Type B pancreatic cell (in vitro differentiated cells): ENCODE measurements at places on chromosomes 16 and 17. TPM values are rescaled to one million over a fixed set of nuclear protein-coding genes. Genes with fewer than 3 reads are reported as not detected.

- no peaks in the 10 kb centered on the region for H3K27me3 ChIP-seq
- peaks cover 6% of the 10 kb centered on the region for H3K4me1 ChIP-seq
- H3K4me3 ChIP-seq, result no peak overlapping the region
- H3K27ac ChIP-seq, result peak overlapping the region; percentile 31
These were observed 13.9 kb downstream of the RECQL5 start for GRCh38 chr17:75652934-75653549.

DNA sequence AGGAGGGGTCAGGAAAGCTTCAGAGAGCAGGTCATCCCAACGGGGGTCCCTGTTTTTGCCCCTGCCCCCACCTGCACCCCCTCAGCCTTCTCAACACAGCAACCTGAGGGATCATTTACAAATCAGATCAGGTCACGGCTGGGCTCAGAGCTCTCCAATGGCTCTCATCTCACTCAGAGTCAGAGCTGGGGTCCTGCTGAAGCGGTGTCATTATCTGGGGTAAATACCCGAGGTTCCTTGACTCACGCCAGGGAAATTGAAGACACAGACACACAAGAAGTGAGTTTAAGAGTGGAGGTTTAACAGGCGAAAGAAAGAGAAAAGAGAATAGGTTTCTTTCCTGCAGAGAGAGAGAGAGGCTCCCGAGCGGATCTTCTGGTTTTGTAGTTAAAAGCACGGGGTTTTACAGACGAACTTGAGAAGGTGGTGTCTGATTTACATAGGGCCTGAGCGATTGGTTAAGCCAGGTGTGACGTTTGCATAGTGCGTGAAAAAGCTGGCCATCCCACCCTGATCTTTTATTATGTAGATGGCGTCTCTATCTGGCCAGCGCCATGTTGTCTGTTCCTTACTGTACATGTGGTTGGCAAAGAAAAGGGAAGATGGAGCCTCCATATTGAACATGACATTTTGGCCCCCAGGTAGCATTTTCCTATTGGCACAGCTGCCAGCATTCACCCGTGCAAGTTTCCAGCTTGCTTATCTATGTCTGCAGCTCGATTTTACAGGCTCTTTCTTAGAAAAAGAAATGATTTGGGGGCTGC, 51.4 kb downstream of the WSB1 start:
- no peaks in the 10 kb centered on the region for H3K36me3 ChIP-seq
- no peaks in the 10 kb centered on the region for H3K27me3 ChIP-seq
- peak overlapping the region; percentile 95 for H3K27ac ChIP-seq
- peaks cover 23% of the 10 kb centered on the region for H3K4me1 ChIP-seq
- DNase-seq, result no peak

GRCh38 chr17:41987642-41988041, 21.0 kb downstream of the CNP start:
- no peaks in the 10 kb centered on the region for H3K27me3 ChIP-seq
- peaks cover 33% of the 10 kb centered on the region for H3K36me3 ChIP-seq
- no peak for DNase-seq
- no peak overlapping the region for H3K27ac ChIP-seq
- H3K4me3 ChIP-seq, result no peak overlapping the region

DNA sequence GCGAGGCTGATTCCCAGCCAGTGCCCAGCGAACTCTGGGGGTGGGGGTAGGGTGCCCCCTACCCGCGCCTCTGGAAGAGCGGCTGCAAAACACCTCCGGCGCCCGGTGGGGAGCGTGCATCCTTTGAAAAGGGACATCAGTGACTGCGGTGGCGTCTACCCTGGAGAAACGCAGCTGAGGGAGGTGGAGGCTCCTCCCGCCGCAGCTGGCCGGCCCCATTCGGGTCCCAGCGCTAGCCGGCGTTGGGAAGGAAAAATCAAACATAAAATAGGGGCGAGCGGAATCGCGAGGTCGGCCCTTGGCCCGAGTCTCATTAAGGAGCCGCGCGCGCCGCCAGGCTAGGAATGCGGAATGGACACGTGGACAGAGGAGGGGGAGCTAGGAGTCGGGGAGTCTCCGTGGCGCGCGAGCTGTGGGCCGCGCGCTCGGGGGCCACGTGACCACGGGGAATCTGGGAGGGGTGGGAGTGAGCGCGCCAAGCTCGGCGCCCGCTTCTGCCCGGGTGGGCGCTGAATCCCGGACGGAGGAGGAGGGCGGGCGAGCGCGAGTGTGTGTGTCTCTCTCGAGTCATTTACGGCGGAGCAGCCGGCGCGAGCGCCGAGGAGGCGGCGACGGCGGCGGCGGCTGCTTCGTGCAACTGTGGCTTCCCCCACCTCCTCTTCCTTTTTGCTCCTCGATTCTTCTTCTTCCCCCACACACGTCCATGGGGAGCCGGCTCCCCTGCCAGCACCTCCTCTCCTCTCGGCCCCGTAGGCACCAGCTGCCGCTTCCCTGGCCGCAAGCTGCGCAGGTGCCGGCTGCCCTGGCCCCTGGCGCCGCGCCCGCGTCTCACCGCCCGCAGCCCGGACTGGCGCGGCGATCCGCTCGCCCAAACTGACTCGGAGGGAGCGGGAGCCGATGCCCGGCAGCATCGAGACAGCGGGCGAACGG, at the start of gene TMEM132E:
TSS of gene TMEM132E (plus strand) at position 566 of the 930 bp plus-strand sequence. CDS start 1,495 bp downstream, outside the sequence.
- H3K4me1 ChIP-seq, result no peaks in the 10 kb centered on the region
- H3K36me3 ChIP-seq, result no peaks in the 10 kb centered on the region
- H3K4me3 ChIP-seq, result peak within 1 kb of the TSS; percentile 91
- H3K27me3 ChIP-seq, result peaks cover 87% of the 10 kb centered on the region
- DNase-seq, result no peak

- no peaks in the 10 kb centered on the region for H3K27me3 ChIP-seq
- DNase-seq, result no peak
- no peak overlapping the region for H3K4me3 ChIP-seq
- H3K4me1 ChIP-seq, result peaks cover 10% of the 10 kb centered on the region
- no peak overlapping the region for H3K27ac ChIP-seq
These were observed 14.0 kb downstream of the ADGRG1 start for GRCh38 chr16:57642160-57643135.

DNA sequence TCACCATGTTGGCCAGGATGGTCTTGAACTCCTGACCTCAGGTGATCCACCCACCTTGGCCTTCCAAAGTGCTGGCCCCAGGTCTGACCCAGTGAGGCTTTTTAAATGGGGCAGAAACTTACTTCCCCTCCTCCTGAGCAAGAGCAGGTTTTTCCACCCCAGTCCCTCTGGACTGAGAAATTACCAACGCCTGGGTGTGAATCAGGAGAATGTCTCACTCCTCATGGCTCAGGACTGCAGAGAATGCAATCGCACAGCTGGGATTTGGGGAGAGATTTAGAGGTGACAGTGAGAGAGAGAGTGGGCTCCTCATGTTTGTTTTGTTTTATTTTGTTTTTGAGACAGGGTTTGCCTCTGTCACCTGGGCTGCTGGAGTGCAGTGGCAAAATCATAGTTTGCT, 203.6 kb downstream of the RAB11FIP4 start:
- H3K27ac ChIP-seq, result peak overlapping the region; percentile 82
- no peaks in the 10 kb centered on the region for H3K36me3 ChIP-seq
- DNase-seq, result no peak
- H3K27me3 ChIP-seq, result no peaks in the 10 kb centered on the region
- no peak overlapping the region for H3K4me3 ChIP-seq

The CHST5 gene
- total RNA-seq, result 0.60 and 1.9 TPM in 2 replicates

- no peaks in the 10 kb centered on the region for H3K27me3 ChIP-seq
- H3K4me3 ChIP-seq, result no peak overlapping the region
- peaks cover 5% of the 10 kb centered on the region for H3K4me1 ChIP-seq
- no peak overlapping the region for H3K27ac ChIP-seq
- no peaks in the 10 kb centered on the region for H3K36me3 ChIP-seq
These were observed 25.8 kb upstream of the KLHDC4 start for GRCh38 chr16:87791295-87792204.

The WNT9B gene
- 0.89 and 1.2 TPM in 2 replicates for total RNA-seq

DNA sequence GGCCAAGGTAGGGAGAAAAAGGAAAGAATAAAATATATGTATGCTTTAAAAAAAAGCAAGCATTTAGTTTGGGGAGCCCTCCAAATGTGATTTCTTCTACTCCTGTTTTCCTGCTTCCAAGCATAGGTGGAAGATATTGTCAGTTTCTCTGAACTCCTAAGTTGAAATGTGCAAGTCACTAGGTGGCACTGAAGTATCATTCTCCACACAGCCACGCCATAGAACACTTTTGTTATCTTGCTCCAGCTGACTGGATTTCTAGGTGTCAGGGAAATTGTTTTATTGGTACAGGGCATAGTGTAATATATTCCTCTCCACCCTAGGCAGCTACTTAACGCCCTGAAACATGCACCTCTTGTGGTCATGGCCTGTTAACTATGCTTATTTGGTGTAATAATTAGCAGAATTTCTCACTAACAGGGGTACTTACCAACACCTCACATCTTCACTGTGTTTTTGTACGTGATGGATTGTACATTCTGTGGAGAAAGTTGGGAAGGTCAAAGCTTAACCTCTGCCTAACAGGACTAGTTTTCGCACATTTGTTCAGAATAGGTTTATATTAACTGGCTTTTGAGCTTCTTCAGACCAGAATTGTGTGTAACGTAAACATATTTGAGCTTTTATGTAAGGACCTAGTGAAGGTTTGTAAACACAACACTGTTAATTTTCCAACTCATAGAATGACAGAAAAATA, 69.3 kb downstream of the FTO start:
- H3K4me1 ChIP-seq, result peaks cover 22% of the 10 kb centered on the region
- no peak overlapping the region for H3K4me3 ChIP-seq
- H3K36me3 ChIP-seq, result peaks cover 3% of the 10 kb centered on the region
- no peaks in the 10 kb centered on the region for H3K27me3 ChIP-seq

The ALOXE3 gene
- 0.14 TPM in 1 of 2 replicates, not detected in the other for total RNA-seq

The CBLN1 gene
- 5.8 and 11.3 TPM in 2 replicates for total RNA-seq

The CDR2 gene
- total RNA-seq, result 17.9 and 18.9 TPM in 2 replicates

GRCh38 chr16:57941016-57941664, 29.8 kb downstream of the CNGB1 start:
- H3K4me1 ChIP-seq, result no peaks in the 10 kb centered on the region
- no peak overlapping the region for H3K4me3 ChIP-seq
- DNase-seq, result no peak
- no peak overlapping the region for H3K27ac ChIP-seq

DNA sequence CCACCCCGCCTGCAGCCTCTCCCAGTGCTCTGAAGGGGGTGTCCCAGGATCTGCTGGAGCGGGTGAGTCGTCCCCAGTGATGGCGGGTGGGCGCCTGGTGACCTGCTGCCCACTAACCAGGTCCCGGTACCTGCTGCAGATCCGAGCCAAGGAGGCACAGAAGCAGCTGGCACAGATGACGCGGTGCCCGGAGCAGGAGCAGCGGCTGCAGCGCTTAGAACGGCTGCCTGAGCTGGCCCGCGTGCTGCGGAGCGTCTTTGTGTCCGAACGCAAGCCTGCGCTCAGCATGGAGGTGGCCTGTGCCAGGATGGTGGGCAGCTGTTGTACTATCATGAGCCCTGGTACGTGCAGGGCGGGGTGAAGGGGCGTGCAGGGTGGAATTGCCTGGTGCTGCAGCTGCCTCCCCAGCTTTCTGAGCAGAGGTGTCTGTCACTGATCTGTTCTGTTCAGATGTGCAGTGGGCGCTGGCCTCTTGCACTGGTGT, 3.6 kb downstream of the CDT1 start:
- no peak overlapping the region for H3K27ac ChIP-seq
- H3K4me3 ChIP-seq, result no peak overlapping the region
- DNase-seq, result no peak

- peaks cover 44% of the 10 kb centered on the region for H3K4me1 ChIP-seq
- peak overlapping the region; percentile 85 for H3K4me3 ChIP-seq
- H3K27ac ChIP-seq, result peak overlapping the region; percentile 73
- peaks cover 5% of the 10 kb centered on the region for H3K27me3 ChIP-seq
- no peak for DNase-seq
These were observed 828 bp downstream of the EMP2 start for GRCh38 chr16:10579575-10579964.

The CDH3 gene
- 35.5 and 53.5 TPM in 2 replicates for total RNA-seq

The ACBD4 gene
- 9.8 and 11.5 TPM in 2 replicates for total RNA-seq

The EVPLL gene
- not detected in 2 replicates for total RNA-seq

DNA sequence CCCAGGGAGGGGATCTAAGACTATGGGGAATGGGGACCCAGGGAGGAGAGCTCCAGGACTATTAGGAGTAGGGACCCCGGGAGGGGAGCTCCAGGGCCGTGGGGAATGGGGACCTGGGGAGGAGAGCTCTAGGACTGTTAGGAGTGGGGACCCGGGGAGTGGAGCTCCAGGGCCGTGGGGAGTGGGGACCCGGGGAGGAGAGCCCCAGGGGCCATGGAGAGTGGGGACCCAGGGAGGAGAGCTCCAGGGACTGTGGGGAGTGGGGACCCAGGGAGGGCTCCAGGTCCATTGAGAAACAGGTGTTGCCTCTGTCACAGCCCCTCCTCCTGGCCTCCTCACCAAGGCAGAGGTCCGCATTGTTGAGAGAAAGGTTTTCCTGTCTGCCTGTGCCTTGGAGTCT, 16.0 kb downstream of the MPRIP start:
- H3K4me1 ChIP-seq, result peaks cover 40% of the 10 kb centered on the region
- DNase-seq, result no peak
- H3K4me3 ChIP-seq, result no peak overlapping the region
- H3K27ac ChIP-seq, result peak overlapping the region; percentile 75
- peaks cover 11% of the 10 kb centered on the region for H3K36me3 ChIP-seq
- H3K27me3 ChIP-seq, result no peaks in the 10 kb centered on the region

GRCh38 chr17:5913032-5913531, 157.1 kb upstream of the WSCD1 start:
- DNase-seq, result no peak
- H3K27ac ChIP-seq, result no peak overlapping the region

GRCh38 chr16:62752854-62753253, 716.6 kb upstream of the CDH8 start:
- no peak for DNase-seq
- H3K36me3 ChIP-seq, result no peaks in the 10 kb centered on the region
- H3K27me3 ChIP-seq, result no peaks in the 10 kb centered on the region
- H3K27ac ChIP-seq, result no peak overlapping the region
- H3K4me3 ChIP-seq, result no peak overlapping the region

The CCDC43 gene
- total RNA-seq, result 23.7 and 23.9 TPM in 2 replicates

GRCh38 chr16:85622683-85623082, 9.6 kb downstream of the GSE1 start:
- peaks cover 46% of the 10 kb centered on the region for H3K4me1 ChIP-seq
- DNase-seq, result no peak
- H3K27me3 ChIP-seq, result no peaks in the 10 kb centered on the region
- peak overlapping the region; percentile 52 for H3K4me3 ChIP-seq
- peak overlapping the region; percentile 63 for H3K27ac ChIP-seq

The LRRC75A gene
- 2.9 and 4.5 TPM in 2 replicates for total RNA-seq

GRCh38 chr16:86529160-86529559, 18.8 kb downstream of the FOXF1 start:
- H3K27ac ChIP-seq, result no peak overlapping the region
- no peak for DNase-seq
- peaks cover 33% of the 10 kb centered on the region for H3K27me3 ChIP-seq
- H3K36me3 ChIP-seq, result no peaks in the 10 kb centered on the region

The VTN gene
- total RNA-seq, result 20.3 and 54.1 TPM in 2 replicates

GRCh38 chr16:80573700-80574120, 32.9 kb downstream of the DYNLRB2 start:
- H3K27ac ChIP-seq, result no peak overlapping the region
- no peaks in the 10 kb centered on the region for H3K36me3 ChIP-seq
- no peak overlapping the region for H3K4me3 ChIP-seq
- peaks cover 5% of the 10 kb centered on the region for H3K4me1 ChIP-seq
- H3K27me3 ChIP-seq, result peaks cover 3% of the 10 kb centered on the region

DNA sequence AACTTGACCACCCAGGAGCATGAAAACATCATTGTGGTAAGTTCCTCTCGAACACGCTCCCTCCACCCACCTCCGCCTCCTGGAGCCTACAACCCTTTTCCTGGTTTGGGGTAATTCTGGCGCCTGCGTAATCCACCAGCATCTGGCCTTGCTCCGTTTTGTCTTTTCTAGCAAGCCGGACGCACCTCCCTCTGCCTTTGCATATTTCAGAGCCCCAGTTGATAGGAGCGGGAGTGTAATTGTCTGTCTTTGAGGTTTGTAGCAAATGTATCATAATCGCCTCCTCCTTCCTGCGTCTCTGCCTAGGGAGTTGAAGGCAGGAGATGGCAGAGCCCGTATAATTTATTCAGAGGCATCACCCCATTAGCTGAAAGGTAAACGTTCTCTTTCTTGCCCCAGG, 121.3 kb upstream of the PLCG2 start:
- H3K27ac ChIP-seq, result no peak overlapping the region
- H3K4me1 ChIP-seq, result peaks cover 29% of the 10 kb centered on the region
- no peaks in the 10 kb centered on the region for H3K27me3 ChIP-seq
- H3K4me3 ChIP-seq, result no peak overlapping the region
- DNase-seq, result no peak
